ENCODE measurements at places on chromosomes 12 and 14. TPM values are rescaled to one million over a fixed set of nuclear protein-coding genes. Genes with fewer than 3 reads are reported as not detected.

DNA sequence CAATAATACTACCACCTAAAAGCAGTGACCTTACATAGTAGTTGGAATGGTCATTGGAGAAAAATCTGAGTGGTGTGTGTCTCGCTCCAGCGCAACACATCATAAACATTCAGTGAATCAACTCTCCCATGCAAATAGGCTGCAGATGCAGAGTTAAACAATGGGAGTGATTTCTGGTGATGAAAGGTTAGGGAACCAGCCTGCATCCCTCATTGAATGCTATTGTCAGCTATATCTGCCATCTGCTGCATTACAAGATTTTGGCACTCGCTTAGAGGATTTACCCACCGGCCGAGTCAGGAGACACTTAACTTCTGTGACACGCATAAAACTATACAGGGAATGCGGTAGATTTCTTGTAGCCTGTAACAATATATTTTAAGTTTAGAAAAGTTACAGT lies 900.9 kb downstream of the FLRT2 start:
- DNase-seq: no peak

- no peak for DNase-seq
These were observed 140.4 kb downstream of the RBM19 start for GRCh38 chr12:113825705-113826104.

DNA sequence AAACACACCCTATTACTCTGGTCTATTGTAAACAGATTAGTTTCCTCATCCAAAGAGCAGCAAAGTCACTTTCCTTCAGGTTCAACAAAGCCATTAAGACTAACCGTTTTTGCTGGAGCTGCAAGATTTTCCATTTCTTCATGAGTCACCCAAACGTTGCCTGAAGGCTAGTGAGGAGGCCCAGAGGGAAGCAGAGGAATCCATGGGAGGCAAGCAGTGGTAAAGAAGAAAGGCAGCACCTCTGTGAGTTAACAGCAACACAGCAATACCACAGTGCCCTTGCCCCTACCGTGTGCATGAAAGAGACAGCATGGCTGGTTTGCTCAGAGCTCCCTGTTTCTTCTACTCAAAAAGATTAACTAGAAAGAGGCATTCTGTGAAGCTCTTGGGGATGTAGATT lies 206.3 kb downstream of the ACSS3 start:
- DNase-seq: no peak

GRCh38 chr14:104898195-104898558 lies 26.5 kb upstream of the PLD4 start:
- no peak for DNase-seq

DNA sequence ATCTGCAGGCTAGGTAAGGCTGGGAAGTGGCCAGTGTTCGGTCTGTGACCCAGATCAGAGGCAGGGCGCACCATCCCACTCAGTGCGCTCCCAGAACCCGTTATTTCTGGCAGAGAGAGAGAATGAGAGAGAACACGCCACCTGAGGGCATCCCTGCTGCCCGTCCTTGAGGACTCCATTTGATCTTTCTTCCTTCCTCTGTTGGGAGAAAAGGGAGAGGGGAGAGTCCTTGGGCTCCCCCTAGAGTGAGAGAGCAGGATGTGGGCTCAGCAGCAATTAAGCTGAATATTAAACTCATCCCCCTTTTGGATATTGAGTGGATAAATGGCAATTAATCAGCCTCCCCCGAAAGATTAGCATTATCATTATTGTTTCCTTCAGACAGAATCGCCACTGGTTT lies 70.6 kb downstream of the IFT43 start:
- no peak for DNase-seq

DNA sequence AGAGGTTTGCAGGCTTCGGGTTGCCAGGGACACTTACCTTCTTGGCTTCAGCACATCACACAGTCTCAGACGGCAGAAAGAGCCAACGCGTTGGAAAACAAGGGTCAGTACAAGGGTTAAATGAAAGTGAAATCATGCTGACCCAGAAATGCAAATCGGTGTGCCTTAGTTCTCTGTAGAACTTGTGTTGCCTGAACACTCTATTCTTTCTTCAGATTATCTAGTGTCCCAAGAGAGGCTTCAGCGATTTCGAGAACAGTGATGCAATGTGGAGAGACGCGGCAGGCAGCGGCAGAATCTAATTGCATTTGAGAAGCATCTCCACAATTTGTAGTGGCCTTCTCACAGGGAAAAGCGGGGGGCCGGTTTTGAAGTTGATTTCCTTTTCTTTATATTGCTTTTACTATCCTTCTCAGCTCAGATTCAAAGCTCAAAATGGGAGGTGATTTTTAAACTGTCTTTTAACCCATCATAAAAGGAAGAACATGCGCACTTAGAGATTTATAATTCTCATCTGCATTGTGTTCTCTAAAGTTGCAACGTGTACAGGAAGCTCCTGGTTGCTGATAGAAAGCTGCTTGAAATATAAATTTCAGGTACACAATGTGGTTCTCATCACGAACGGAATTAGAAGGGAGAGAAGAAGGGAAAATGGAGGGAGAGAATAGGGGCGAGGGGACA lies 67.8 kb upstream of the EGLN3 start:
- peak; percentile 4 for DNase-seq

- DNase-seq: no peak
These were observed 16.0 kb upstream of the SLC38A2 start for GRCh38 chr12:46388427-46389021.

IFT43 gene
- total RNA-seq: 12.8 TPM

- DNase-seq: no peak
These were observed 56.5 kb downstream of the WASHC4 start for GRCh38 chr12:105164068-105164467.

DNA sequence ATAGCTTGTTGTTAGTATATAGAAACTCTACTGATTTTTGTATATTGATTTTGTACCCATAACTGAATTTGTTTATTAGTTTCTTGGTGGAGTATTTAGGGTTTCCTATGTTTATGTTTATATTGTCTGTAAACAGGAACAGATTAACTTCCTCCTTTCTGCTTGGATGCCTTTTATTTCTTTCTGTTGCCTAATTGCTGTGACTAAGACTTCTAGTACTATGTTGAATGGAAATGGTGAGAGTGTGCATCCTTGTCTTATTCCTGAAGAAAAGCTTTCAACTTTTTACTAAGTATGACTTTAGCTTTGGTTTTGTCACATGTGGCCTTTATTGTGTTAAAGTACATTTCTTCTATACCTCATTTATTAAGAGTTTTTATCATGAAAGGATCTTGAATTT lies 20.9 kb downstream of the FBXW8 start:
- no peak for DNase-seq

GRCh38 chr12:102806110-102806509 lies 110.9 kb downstream of the PAH start:
- no peak for DNase-seq

GRCh38 chr12:94266796-94267536 lies 118.6 kb downstream of the PLXNC1 start:
- no peak for DNase-seq

DNA sequence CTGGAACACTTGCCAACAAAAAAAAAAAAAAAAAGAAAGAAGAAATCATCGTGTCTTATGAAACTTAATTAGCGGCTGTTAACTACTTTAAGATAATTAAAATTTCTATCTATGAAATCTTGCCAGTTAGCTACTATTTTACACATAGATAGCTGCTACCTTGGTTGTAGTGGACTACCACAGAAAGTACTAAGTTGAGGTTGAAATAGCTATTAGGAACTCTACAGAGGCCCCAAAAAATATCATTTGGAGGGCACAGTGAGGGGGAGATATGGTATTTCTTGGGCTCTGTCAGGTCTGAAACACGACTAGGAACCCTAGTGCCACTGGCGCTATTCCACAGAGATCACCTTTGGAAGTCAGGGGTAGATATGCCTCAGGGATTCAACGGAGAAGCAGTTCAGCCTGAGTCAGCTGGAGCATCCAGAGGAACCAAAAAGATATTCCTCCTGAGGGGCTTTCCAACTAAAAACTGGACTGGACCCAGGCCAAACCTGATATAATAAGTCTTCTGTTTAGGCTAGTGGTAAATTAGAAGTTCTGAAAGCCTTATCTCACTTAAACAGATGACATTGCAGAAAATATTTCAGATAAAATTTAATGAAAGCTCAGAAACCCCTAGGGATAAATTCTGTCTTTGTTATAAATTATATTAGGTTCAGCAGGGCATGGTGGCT lies 126.1 kb downstream of the EPS8 start:
- DNase-seq: no peak

DNA sequence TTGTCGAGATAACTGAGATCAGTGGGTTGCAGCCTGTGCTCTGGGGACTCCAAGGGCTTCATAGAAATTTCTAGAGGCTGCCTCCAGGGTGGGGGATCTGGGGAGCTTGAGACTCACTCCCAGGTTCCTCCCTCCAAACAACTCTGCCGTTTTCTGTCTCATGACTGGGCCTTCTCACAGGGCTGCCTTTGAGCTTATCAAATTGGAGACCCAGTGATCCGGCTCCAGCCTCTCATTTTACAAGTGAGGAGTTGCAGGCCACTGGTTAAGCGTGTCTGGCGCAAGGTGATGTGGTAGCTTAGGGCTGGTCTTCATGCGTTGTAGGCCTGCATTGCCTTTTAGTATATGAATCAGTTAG lies 85.8 kb downstream of the SLC25A47 start:
- DNase-seq: no peak

OTX2 gene
- total RNA-seq: not detected

DNA sequence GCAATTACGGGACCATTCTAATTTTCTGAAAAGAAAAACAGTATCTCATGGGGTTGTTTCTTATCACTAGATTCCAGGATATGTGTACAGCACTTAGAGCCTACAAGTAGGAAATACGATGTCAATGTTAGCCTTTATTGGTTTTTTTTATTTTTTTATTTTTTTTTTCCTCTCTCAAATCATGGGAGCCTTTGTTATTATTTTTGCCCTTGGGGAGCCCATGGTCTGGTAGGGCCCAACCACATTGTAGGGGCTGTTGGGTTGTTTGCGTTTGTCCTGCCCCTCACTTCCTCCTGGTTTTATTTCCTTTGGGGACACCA lies 5.9 kb downstream of the MORN3 start:
- no peak for DNase-seq

DNA sequence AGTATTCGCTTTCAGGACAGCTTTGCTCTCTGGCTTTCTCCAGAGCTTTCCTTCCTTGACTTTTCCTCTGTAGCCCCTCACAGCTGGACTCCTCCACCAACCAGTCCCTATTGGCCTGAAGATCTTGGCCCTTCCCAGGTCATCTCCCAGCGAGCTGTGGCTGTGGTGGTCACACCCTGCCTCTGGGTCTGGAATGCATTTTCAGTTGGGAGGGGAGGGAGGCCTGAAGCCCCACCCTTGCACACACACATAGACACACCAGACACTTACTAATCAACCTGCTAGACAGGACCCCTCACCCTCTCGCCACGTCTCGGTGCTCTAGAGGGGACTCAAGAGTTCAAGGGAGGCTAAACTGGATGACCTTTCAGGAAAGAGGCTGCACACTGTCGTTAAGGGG lies 13.9 kb downstream of the JDP2 start:
- no peak for DNase-seq

DNA sequence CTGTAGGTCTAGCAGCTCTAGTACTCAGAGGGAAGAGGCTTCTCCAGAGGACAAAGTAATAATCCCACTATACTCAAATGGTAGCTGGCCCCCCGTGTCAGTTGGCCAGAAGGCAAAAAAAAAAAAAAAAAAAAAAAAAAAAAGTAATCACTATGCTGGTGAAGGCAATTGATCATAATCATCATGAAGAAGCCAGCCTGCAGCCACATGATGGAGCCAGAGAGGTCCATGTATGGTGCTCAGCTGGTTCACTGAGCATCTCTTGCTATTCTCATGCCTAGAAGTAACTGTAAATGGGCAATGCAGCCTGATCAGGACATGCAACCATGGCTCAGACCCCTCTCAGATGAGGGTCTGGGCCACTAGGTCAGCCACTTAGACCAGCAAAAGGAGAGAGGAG lies 378.8 kb downstream of the MED13L start:
- DNase-seq: no peak

GRCh38 chr12:78279567-78279966 lies 448.9 kb downstream of the NAV3 start:
- DNase-seq: no peak

PLBD1 gene
- total RNA-seq: 5.1 TPM

GRCh38 chr12:114841557-114842251 lies 157.7 kb upstream of the TBX3 start:
- DNase-seq: no peak

- DNase-seq: no peak
These were observed 52.6 kb downstream of the HECTD1 start for GRCh38 chr14:31154956-31155355.

GRCh38 chr14:53670701-53671100 lies 285.9 kb downstream of the BMP4 start:
- no peak for DNase-seq

DNA sequence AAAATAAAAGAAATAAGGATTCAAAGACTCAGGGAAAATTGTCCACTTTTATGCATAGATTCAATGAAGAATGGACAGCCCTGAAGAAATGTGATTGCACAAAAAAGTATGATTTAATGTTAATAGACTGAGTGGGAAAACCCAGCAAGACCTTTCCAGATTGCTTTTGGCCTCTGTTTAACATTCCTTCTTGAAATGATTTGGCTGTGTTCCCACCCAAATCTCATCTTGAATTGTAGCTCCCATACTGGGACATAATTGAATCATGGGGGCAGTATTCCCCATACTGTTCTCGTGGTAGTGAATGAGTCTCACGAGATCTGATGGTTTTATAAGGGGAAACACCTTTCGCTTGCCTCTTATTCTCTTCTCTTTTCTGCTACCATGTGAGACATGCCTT lies 1316.9 kb upstream of the SEL1L start:
- no peak for DNase-seq

DNA sequence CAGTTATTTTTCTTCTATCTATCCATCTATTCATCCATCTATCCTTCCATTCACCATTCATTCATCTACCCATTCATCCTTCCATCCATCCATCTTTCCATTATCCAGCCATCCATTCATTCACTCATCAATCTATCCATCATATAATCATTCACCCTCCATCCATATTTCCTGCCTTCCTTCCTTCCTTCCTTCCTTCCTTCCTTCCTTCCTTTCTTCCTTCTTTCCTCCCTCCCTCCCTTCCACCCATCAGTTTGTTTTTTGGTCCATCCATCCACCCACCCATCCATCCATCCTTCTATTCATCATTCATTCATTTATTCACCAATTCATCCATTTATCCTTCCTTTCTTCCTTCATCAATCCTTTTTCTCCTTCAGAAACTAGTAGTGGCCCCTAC lies 34.3 kb upstream of the NOS1 start:
- no peak for DNase-seq

- DNase-seq: no peak
These were observed 6.8 kb upstream of the SLC24A4 start for GRCh38 chr14:92316176-92316575.

GRCh38 chr12:130253866-130254265 lies 83.8 kb upstream of the PIWIL1 start:
- no peak for DNase-seq

ANKRD33 gene
- not detected for total RNA-seq

SLC22A17 gene
- total RNA-seq: 10.5 TPM

CD163L1 gene
- not detected for total RNA-seq

Measured in T-helper 17 cell (primary cell).